Spleen (tissue), 13 donors: ENCODE measurements at places on chromosomes 5 and 9. TPM values are rescaled to one million over a fixed set of nuclear protein-coding genes. Genes with fewer than 3 reads are reported as not detected.

GRCh38 chr5:78887384-78888118 is 97.6 kb downstream of the ARSB start:
- no peak for DNase-seq

The LRRC19 gene
- polyA plus RNA-seq = not detected

The C7 gene
- polyA plus RNA-seq = 32.8 TPM

- DNase-seq = no peak
These were observed 194.1 kb downstream of the RANBP17 start for GRCh38 chr5:171055875-171056454.

DNA sequence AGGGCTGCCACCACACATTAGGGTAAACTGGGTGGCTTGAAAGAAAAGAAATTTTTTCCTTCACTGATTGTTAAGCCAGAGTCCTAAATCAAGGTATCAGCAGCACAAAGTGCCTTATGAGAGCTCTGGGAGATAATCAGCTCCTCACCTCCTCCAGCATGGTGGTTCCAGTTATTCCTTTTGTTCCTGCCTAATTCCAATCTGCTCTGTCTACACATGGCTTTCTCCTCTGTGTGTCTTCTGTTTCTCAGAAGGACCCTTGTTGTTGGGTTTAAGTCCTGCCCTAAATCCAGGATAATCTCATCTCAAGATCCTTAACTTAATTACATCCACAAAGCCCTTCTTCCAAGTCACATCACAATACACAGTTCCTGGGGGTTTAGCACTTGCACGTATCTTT is 1352.0 kb upstream of the CDH9 start:
- DNase-seq = no peak
